CD4-positive, alpha-beta T cell treated with Interleukin-1 beta for 1 hour (primary cell): ENCODE measurements at places on chromosomes 12 and 14.

GRCh38 chr12:94769047-94769420 lies 118.7 kb upstream of the TMCC3 start:
- DNase-seq = no peak

DNA sequence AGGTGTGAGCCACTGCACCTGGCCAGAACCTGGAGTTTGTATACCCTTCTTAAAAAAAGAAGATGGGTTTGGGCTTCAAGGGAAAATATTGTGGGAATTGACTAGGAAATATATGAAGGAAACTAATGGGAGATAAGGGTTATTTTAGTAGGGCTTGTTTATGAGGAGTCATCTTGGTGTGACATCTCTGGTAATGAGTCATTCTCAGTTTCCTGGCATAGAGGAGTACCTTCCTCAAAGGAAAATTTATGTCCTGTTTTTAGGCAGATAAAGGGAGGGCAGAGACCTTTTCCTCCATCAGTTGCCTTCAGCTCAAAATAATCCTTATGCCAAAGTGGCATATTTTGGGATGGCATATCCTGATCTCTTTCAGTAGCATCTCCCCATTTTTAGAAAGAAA lies 30.6 kb upstream of the NFKBIA start:
- no peak for DNase-seq

DNA sequence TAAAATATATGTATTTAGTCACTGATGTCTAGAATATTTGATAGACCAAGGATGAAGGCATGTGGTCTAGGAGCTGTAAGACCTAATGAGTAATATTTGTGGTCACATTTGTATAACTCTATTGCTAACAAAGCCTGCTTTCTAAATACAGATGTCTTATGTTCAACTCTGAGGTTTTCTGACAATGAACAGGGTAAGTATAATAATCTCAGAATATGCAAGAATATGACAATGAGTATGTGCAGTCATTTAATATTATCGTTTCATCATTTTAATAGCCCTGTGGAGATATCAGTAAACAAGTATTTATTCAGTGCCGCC lies 389.6 kb downstream of the LRIG3 start:
- DNase-seq = no peak

DNA sequence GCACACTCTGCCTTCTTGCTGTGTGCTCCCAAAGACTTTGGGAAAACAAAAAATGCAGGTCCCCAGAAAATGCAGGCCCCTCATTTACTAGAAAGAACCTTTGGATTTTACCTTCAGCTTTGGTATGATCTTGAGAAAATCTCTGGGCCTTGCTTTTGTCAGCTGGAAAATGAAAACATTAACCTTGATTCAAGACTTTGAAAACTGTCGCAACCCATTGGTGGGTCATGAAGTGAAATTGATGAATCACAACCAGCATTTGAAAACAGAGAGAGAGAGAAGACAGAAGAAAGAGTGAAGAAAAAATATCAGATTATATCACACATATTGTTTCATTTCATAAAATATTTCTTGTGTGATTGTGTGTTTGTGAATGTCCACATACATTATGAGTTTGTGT lies 322.5 kb downstream of the ZFP36L1 start:
- DNase-seq = no peak

GRCh38 chr12:131428091-131428685 lies 282.7 kb upstream of the SFSWAP start:
- no peak for DNase-seq

DNA sequence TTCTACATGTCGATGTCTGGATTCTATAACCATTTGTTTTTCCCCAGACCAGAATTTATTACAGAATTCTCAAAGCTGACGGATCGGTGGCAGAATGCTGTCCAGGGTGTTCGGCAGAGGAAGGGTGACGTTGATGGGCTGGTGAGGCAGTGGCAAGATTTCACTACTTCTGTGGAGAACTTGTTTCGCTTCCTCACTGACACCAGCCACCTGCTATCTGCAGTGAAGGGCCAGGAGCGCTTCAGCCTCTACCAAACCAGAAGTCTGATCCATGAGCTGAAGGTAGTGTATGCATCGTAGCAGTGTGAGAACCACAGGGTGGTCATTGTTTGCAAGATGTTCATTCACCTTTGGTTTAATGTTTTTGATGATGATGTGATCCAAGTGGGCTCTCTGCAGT lies 124.0 kb downstream of the ESR2 start:
- DNase-seq = peak; percentile 8

- DNase-seq = no peak
Observed at GRCh38 chr14:30708157-30708556, 86.0 kb downstream of the SCFD1 start.

DNA sequence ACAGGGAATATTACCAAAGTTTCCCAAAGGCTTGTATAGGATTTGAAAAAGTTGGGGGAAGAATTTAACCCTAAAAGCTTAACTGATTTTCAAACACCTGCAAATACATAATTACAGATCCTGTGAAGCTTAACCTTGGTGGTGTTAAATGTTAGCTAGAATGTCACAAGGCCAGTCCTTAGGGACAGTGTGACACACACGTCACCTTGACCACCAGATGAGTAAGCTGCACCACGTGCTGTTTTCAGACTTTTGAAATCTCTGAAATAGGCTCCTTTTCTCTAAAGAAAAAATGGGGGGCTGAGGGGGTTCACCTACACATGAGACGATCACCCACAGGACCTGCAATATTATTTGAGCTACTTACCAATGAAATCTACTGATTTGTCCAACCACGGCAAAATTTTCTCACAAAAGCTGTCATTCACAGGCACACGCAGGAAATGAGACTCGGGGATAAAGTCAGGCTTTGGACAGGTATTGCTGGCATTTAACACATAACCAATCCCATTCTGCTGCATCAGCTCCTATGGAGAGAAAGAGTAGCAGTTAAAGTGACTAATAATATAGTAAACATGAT lies 75.9 kb downstream of the DUSP16 start:
- DNase-seq = no peak

DNA sequence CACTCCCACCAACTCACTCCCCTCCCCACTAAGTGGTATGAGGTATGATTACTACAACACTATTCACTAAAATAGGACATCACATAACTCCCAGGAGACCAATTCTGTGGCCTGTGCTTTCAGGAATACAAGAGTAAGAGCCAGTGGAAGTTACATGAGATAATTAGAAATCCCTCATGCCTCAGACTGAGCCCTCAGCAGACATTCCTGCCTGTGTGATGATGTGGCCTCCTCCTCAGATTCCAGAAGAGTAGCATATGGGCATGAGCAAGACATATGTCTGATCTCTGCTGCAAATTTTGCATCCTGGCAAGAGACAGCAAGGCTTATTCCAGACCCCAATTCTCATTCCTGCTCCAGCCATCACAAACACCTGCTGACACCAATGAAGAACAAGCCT lies 46.0 kb upstream of the BMP4 start:
- DNase-seq = no peak

- peak; percentile 29 for DNase-seq
Observed at GRCh38 chr14:102046337-102047278, 40.2 kb downstream of the HSP90AA1 start.

DNA sequence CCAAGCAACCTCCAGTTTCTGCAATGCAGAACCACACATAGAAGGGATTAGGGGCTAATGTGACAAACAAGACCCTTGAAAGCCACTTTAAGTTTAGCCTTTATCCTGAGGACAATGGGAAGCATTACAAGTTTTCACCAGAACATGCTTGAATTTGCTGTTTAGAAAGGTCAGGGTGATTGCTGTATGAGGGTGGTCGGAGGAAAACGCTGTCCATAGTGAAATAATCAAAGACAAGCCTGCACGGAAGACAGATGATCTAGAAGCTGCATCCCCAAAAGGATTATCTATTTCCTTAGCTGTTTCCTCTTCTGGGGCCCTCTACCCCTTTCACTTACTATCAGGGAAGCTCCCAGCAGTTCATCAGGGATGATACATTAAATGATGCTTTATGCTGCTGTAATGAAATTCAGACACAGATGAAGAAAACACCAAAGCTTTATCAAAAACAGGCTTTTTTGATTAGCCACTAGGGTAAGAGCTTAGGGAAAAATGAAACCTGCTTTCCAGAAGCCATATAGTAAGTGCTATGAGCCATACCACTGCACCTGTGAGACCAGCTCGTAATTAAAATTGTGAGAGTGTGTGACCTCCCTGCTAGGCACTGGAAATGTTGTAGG lies 6.5 kb downstream of the HAL start:
- DNase-seq = no peak

DNA sequence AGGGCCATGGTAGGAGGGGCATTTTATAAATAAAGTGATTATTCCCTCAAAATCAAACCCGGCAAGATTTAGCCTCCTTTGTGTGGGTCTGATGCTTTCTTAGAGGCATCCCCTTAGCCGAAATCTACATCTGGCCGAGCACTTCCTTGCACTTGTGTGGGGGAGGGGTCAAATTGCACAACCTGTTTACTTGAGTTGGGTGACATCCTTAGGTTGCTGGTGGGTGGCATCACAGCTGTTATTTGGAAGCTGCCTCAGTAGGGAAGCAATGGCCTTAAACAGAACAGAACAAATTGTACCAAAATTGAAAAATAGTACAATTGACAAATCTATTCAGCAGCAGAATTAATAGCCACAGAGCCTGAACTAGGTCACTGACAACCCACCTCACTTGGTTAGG lies 546.1 kb downstream of the SNAPC1 start:
- no peak for DNase-seq

DNA sequence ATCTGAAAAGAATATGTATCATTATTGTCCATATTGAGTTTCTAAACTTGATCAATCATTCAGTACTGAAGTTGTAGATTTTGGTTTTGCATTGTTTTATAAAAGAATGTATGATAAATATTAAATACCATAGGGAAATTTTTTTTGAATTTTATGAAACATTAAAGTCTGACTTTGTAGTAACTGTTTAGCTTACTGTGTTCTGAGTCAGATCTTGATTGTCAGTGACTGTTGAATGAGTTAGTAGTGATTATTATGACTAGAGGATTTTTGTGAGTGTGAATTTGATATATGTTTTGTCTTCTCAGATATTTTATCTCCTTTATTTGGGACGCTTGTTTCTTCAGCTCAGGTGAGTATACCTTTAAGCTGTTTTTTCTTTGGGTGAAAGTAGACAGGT lies 10.1 kb downstream of the TDP1 start:
- DNase-seq = no peak
